ENCODE measurements at places on chromosomes 5 and 9.

- no peak for DNase-seq
Observed at GRCh38 chr9:127700594-127701255, 6.1 kb upstream of the CFAP157 start.

GRCh38 chr5:58064801-58065200 is 395.1 kb downstream of the PLK2 start:
- no peak for DNase-seq

- DNase-seq = no peak
Observed at GRCh38 chr5:143629871-143630659, 181.9 kb upstream of the HMHB1 start.

DNA sequence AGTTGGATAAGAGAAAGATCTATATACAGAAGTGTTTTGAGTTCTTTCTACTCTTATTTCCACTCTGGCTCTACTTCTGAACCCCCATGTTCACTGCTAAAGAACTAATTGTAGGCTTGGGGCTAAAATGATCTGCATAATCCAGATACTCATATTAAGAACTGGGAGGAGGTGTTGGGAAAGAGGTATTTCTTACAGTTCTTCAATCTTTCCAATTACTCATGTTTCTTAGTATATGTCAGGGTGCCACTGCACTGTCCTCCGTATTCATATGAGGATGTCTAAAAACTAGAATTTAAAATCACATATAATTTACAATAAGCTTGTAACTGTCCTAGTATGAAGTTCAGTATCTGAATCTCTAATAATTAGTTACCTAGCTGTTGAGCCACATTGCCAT is 12.7 kb downstream of the NIPBL start:
- DNase-seq = peak; percentile 16

DNA sequence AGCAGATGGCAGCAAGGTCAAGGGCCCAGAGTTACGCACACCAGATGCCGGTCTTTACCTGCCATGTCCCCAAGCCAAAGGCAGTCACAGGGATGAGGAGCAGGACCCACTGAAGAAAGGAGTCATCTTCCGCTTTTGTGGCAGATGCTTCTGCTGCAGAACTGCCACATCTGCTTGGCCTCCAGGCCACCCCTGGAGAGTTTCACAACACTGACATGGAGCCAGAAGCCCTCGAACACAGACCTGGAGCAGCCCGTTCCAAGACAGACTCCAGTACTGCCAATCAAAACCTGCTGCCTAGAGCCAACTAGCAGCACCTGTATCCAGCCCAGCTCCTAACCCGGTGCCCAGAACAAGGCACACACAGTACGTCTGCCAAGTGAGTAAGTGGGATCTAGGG is 1.5 kb downstream of the SURF1 start:
- DNase-seq = no peak

DNA sequence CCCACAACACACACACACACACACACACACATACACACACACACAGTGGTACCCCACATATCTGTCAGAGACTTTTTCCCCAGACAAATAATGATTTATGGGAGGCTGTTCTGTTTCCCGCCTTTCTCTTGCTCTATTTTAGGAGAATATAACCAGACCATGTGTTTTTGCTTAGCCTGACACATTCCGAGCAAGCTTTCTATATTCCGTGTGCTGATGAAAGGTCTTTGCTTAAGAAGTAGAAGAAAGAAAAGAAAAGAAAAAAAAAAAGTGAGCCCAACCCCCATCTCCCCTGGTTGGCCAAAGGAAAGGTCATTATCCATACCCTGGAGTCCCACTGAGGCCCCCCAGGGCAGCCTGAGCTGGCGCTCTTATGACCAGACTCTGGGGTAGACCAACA is 338.6 kb downstream of the SLIT3 start:
- DNase-seq = no peak

- no peak for DNase-seq
Observed at GRCh38 chr5:150801117-150801927, 22.8 kb downstream of the SMIM3 start.

DNA sequence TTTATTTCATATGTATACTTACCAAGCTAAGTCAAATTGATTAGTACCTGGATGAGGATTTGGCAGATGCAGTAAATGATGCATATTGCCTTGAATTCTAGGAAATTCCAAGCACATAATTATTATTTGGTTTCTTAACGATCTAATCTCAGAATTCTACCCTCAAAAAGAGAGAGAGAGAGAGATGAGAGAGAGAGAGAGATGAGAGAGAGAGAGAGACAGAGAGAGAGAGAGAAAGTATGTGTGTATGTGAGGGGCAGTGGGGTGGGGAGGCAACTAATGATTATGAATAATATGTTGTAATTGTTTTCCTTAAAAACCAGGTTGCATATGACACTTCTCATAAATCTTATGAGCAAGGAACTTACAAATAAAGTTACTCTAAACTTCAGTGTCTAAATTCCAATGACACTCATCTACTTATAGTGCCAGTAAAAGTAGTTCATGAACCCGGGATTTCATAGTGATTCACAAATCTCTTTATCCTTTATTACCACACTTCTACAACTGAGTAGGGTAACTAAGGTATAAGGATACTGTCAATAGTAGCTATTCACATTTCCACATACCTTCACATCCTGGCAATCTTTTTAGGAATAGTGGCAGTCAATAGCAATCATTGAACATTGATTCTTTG is 60.5 kb upstream of the EDIL3 start:
- DNase-seq = no peak

GRCh38 chr5:61178702-61179101 is 16.4 kb upstream of the SMIM15 start:
- no peak for DNase-seq

DNA sequence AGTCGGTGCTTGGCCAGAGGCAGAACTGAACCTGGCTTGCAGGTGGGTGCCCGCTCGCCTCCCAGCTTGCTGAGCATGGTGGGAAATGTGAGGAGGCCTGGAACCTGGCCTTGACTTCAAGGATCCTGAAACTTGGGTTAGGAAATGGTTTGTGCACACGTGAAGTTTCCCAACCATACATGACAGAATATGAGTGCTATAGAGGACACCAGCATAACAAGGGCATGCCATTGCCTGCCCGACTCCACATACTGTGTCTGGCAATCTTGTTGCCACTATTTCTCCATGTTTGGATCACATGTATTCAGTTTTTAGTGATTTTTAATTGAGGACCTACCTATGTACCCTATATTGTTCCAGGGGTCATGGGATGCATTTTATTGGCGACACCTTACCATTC is 177.6 kb upstream of the ANKRD55 start:
- no peak for DNase-seq

DNA sequence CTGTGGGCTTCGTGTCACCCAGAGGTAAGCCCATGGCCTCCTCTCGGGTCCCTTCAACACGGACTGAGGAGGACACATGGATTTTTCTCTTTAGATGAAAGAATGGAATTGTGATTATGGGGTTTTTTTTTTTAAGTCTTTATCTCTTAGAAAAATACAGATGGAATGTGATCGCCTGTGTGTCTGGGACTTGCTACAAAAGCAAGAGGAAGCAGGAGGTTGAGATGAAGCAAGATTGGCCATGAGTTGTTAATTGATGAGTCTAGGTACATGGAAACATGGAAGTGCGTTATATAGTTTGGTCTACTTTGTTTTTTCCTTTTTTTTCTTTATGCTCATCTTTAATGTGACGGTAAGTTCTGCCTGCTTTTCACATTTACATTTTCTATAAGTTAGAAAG is 14.6 kb downstream of the USP20 start:
- no peak for DNase-seq

GRCh38 chr9:91496351-91496750 is 72.7 kb upstream of the NFIL3 start:
- DNase-seq = no peak

DNA sequence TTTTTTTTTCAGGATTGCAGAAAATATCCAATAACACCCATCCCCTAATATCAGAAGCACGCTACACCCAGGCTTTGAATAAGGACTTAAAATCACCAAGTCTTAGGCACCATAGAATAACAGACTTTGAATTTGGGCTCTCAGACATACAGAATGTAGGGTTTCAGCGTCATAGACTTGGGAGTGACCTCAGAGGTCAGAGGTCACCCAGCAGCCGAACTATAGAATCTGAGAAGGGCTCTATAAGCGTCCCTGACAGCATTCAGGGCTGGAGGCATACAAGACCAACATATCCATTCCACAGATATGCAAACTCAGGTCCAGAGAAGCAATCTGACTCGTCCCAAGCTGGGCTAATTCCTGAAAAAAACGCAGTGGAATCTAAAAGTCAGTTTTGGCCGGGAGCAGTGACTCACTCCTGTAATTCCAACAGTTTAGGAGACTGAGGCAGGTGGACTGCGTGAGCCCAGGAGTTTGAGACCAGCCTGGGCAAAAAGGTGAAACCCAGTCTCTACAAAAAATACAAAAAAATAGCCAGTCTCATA is 34.7 kb downstream of the SLC6A7 start:
- no peak for DNase-seq

DNA sequence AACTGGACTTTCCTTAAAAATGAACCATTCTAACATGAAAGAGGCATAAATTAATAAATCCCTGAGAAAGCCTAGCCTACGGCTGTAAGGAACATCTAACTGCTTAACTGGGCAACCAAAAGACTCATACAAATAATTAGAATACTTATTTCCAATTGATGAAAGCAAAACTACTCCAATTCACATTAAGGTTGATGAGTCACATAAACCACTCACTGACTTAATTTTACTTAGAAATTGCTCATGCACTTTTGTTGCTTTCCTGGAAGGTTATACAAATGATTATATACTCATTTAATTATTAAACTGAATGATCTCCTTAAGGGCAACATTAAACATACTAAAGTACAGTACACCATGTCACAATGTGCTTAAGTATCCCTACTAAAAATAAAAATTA is 101.9 kb downstream of the NFIB start:
- no peak for DNase-seq

- DNase-seq = peak; percentile 41
Observed at GRCh38 chr9:133460405-133461175, 812 bp downstream of the CACFD1 start.

GRCh38 chr5:172046593-172046992 is 40.2 kb upstream of the FBXW11 start:
- DNase-seq = no peak

DNA sequence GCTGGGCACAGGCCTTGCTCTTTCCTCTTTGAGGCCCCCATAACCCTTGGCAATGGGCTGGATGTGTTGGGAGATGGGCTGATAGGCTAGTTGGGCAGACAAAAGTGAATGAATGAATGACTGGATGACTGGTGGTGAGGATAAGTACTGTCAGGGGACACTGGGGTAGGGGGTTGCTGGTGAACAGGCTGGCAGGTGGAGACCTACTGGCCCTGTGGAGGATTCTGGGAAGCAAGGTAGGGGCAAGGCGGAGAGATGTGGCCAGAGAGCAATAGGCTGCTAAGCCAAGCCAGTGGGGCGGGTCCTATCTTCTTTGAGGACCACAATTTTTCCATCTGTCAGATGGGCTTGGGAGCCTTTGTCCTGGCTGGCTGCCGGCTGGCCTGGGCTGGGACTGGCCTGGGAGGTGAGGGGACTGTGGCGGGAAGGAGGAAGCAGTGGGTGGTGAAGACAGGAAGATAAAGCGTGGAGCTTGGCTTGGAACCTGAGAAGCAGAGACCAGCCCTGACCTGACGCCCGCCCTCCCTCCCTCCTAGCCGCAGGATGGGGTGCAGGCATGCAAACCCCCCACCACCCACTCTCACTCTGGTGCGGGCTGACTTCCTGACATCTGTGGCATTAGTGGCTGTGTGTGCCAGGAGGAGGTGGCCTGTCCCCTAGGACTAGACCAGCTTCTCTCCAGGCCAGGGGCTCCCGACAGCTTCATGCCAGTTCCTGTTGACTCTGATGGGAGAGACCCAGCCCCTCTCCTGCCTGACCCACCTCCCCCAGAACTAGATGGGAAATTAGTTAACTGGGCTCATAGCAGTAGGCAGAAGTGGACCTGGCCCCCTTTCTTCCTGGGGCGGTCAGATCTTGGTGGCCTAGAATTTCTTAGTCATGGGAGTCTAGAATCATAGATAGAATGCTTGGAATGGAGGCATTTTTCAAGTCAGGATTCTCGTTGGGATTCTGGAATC is 9.5 kb downstream of the CXXC5 start:
- DNase-seq = no peak

- peak; percentile 81 for DNase-seq
Observed at GRCh38 chr5:463952-464351, 21.0 kb downstream of the EXOC3 start.

GRCh38 chr5:11390291-11390767 is 513.9 kb downstream of the CTNND2 start:
- no peak for DNase-seq

DNA sequence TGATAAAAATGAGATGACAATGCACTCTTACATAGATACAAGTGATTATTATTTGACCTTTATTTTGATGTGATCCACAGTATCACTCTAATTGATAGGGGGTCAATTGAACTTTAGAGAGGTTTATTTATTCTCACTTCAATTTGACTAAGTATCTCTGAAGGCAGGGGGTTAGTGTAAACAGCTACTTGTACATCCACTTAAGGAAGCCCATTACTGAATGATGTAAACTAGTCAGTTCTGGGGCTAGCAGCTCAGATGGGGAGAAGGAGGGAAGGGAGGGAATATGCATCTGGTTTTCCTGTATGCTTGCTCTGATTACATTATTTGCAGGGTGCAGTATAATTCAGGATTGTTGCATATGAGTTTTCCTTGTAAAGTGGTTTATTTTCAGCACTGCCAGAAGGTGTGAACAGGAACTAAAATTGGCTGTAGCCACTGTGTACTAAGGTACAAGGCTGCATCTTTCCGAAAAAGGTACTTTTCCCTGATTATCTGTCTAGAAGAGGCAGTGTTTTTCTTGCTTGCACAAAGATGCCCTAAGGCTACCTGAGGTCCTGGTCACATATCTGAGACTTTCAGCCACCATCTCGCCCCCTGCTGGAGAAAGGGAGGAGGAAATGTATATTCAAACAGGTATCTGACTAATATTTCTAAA is 51.2 kb downstream of the MRPS27 start:
- DNase-seq = peak; percentile 45

GRCh38 chr5:137342764-137343163 is 156.4 kb downstream of the SPOCK1 start:
- no peak for DNase-seq

GRCh38 chr9:19976226-19976625 is 187.4 kb upstream of the SLC24A2 start:
- peak; percentile 47 for DNase-seq

DNA sequence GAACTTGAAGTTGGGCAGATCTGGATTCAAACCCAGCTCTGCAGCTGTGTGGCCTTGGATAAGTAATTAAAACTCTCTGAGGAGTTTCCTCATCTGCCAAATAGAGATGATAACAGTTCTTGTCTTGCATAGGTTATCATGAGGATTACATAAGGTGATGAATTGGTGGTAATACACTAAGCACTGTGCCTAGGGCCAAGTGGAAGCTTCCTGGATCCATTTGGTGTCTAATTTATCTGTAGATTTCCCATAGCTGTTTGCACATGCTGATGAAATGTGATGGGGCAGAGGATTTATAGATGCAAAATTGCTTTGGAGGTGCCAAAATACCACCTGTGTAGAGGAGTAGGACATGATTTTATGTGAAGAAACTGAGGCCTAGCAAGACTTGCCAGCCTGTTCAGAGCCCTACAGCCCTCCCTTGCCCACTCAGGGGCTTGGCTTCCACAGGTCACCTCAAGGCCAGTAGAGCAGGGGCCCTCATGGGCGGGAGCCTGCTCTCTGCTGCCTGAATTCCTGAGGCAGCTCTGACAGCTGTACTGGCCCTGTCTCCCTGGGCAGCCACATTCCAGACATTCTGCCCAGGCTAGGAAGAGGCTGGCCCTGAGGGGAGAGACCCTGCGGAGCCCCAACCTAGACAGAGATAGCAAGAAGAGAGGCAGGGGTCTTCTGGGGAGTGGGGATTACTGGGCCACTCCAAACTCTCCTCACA is 5.9 kb upstream of the FAT2 start:
- DNase-seq = no peak
